ENCODE measurements at places on chromosomes 12 and 14.

DNA sequence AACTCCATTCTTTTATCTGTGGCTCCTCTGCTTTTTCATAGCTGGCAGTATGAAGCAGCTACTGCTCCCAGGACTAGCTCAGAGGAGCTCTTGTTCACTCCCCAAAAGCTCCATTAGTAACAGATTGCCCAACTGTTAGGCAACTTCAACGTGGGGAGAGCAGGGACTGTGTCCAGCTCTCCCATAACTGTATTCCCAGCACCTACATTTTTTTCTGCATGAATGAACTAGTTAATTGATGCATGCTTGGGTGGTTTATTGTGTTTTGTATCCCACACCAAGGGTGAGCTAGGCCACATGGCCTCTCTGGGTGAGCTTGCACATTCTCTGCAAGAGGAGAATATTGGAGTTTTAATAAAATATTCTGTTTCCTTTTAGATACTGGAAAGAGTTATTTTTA, 15.2 kb downstream of the STON2 start:
- no peak for DNase-seq

DNA sequence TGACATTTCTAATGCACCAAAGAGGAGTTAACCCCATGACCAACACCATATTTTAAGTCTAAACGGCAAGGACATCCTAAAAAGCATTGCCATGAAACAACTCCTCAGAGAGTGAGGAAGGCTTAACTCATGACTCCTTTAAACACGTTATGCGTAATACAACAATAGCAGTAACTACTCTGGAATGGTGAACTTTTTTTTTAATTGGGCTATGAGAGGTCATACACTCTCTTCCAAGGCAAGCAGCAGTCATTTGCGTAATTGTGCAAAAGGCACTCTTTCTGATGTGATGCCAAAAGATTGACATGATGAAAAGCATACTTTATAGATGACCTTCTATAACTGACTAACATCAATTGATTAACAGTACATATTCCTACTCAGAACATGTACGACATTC, 39.4 kb downstream of the RHOJ start:
- DNase-seq, result no peak

- DNase-seq, result no peak
Observed at GRCh38 chr12:5051913-5052312, 8.2 kb downstream of the KCNA5 start.

DNA sequence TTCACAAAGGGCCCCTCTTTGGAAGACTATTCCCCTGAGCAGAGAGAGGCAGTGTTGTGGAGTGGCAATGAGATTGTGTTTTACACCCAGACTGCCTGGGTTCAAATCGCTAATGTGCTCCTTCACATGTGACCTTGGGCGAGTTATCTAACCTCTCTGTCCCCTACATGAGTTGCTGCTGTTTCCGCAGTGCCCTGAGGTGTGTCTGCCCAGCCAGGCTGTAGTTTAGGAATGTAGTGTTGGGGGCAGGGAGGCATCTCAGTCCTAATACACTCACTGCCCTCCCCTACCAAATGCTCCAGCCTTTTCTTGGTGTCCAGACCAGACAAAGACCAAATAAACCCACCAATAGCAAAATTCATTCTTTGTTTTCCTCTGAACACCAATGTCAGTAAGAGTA, 78.6 kb downstream of the SLC24A4 start:
- no peak for DNase-seq

GRCh38 chr14:100350986-100351385, 27.8 kb downstream of the SLC25A47 start:
- no peak for DNase-seq

DNA sequence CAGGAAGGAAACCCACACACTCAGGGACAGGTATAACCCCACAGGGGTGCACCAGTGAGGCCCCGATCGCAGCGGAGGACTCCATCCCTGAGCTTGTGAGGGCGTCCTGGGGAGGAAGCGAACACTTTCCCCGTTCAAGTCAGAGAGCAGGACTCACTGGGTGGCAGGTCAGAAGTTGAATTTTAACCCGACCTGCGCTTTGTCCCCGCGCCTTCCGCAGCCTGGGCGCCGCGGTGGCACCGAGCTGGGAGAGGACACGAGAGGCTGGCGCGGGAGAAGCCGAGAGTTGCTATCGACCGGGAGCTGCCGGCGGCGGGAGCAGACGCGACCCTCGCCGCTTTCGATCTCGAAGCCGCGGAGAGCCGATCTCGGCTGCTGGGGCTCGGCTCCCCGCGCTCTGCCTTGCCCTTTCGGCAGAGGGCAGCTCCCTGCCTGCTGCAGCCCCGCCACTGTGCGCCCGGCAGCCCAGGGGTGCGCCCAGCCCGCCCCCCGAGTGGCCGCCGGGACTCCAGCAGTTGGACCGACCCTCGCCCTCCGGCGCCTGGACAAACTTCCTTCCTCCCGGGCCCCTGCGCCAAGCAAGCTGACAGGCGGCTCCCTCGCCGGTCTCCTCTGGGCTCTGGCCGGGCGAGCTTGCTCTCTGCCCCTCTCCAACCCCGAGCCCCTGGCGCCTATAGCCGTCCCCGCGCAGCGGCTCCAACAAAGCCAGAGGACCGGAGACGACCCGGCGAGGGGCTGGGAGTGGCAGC, 918 bp downstream of the LIN7A start:
- peak; percentile 54 for DNase-seq

DNA sequence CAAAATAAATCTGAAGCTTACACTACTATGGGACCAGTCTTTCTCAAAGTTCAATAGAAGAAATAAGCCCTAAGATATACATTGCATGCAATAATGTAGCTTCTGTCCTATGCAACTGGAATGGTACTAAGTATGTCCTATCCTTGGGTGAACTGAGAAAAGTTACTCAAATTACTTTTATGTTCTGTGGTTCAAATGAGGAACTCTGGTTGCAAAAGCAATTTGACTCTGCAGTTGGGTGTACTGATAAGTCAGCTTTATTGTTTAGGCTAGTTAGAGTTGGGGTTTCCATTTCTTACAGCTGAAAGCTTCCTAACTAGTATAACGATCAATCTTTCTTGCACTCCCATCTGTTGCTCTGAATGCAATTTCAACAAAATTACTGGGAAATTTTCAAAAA, 29.2 kb downstream of the GPR135 start:
- DNase-seq, result no peak

- DNase-seq, result no peak
Observed at GRCh38 chr12:121184425-121184824, 25.5 kb upstream of the P2RX4 start.

DNA sequence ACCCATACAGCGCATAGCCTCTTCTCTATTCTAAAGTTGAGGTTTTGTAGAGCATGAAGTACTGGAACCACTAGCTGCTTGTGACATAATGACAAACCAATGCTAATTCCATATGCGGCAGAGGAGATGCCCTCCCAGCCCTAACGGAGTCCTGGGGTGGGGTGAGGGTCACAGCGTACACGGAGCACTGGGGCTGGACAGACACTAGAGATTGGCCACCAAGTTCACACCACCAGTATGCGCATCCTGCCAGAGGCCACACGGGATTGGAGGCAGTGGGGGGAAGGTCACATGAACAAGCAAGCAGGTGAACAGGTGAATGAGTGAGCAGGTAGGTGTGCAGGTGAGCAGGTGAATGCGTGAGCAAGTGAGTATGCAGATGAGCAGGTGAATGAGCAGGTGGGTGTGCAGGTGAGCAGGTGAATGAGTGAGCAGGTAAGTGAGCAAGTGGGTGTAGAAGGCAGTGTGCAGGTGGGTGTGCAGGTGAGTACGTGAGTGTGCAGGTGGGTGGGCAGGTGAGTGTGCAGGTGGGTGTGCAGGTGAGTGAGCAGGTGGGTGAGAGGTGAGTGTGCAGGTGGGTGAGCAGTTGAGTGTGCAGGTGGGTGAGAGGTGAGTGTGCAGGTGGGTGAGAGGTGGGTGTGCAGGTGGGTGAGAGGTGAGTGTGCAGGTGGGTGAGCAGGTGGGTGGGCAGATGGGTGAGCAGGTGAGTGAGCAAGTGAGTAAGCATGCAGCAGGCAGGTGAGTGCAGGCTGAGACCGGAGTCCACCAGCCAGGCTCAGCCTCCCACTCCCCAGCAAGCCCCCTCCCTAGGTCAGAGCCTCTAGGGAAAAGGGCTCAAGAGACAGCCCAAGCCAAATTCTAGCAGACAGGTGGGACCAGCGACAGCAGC, 52.7 kb downstream of the CCDC85C start:
- DNase-seq, result no peak

GRCh38 chr12:57888409-57889157, 42.1 kb upstream of the CTDSP2 start:
- peak; percentile 68 for DNase-seq

DNA sequence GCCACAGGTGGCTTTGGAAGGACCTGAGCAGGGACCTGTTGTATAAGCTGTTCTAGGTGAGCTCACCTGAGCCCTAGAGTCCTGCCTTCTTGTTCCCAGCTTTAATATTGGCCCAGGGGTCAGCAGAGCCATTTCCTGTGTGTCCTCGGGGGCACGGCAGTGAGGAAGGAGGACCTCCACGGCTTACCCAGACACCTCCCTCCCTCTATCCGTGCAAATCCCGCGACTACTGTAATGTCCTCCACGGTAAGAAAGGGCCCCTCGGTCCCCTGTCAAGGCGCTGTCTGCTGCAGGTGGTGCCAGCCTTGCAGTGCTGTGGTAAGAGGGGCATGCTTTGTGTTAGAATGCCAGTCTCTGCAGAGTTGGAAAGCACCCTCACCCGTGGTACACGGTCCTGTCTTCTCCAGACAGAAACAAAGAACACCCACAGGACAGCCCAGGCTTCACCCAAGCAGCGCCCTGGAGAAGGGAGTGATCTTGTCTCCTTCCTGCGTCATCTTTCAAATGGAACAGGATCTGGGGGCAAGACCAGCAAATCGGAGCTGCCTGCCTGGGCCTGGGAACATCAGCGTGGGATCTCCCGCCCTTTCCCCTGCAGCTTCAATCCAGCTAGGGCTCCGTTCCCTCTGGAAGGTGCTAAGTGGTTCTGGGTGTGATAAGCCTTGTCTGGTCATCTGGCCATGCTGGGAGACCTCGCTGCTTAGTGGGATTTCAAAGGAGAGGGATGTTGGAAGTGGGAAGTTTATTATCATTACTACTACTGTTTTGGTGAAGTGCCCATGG, 20.2 kb upstream of the FZD10 start:
- no peak for DNase-seq

- no peak for DNase-seq
Observed at GRCh38 chr12:54868690-54869089, 14.4 kb downstream of the MUCL1 start.

GRCh38 chr14:20734430-20734806, 11.3 kb upstream of the EDDM3A start:
- no peak for DNase-seq

DNA sequence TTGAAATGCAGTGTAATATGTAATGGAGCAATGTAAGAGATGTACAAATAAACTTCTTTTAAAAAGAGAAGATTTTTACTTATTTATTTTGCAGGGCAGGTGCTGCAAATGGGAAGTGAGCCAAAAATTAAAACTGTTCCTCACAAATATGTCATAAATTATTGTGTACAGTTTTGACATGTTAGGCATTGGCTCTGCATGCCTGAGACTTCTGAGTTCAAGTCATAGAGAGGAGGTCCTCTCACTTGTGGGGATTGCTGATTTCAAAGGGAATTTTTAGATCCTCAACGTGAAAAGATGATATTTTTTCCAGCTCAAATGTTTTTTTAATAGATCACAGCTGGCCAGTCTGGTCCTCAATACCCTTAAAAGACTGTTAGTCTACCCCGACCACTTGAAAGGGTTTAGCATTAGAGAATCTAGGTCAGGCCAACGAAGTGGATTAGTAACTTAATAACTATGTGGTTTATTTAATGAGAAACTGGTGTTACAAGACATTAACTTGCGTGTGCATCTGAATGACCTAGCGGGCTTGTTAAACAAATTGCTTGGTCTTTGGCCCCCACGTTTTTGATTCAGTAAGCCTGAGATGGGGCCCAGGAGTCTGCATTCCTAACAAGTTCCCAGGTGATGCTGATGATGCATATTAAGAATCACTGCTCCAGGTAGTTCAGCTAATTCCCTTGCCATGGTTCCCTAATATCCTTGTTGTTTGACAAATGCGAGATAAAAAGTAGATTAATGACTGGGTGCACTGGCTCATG, 30.9 kb upstream of the WDR89 start:
- no peak for DNase-seq

DNA sequence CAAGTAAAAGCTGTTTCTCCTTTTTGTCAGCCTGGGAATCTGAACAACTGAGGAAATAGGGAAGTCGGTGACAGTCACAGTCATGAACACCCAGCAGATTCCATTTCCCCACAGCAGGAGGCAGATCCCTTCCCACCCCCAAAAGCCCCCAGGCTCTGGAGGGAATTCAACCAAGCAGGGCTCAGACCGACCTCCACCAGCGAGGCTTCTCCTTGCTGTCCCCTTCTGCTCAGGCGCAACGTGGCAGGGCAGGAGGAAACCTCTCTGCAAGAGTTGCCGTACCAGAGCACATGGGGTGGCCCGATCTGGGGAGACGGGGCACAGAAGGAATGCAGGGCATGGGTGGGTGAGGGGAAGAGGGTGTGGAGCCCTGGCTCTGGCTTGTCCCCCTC, 319 bp downstream of the GALNT6 start:
- DNase-seq, result no peak

DNA sequence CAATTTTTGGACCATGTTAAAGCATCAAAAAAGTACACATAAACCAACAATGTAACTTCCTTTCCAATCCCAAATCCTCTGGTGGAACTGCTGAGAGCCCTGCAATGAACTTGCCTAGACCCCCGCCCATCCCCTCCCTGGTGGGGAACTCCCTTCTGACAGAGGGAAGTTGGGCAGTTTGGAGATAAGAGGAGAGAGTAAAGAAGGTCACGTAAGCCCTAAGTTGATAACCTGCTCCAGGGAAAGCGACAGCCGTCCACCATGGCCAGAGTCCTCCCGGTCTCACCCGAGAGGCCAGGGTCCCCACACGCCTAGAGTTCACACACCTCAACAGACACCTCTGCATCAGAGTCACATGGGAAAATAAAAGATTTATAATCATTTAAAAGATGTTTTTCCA, 138.7 kb downstream of the EGLN3 start:
- DNase-seq, result no peak

DNA sequence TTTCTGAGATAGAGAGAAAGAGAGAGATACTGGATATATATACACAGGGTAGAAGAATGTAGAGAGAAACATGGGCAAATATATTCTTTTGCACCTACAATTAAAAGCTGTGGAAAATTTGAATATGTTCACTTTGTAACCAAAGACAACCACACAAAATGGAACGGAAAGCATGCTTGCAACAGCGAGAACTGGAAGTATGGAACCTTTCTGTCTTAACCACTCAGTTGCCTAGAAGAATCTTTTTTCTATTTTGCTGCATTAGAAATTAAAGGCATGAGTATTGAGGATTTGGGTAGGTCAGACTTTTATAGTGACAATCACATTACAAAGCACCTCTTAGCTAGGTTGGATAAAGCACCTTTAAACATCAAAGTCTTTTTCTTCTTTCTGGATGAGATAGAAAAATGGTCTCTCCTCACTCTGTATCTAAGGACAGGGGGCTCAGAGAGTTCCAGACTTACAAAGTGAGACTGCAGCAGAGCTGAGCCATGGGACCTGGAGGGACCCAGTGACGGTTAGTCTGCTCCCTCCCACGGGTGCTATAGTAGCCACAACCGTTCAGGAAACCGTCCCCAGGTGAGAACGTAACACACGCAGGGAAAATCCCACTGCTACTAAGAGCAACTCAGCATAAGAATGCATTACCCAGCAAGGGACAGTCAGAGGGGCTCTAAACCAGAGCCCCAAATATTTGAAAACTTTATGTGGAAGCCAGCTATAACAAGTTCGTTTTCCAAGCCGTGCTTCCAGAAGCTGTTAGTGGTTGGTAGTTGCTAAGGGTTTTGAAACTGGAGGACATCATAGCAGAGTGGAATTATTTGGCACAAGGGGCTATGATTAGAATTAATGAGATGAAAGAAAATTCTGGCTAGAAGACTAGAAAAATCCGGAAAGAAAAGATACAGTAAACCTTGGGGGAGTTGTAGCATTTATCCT, 97.1 kb downstream of the DAD1 start:
- no peak for DNase-seq

- peak; percentile 3 for DNase-seq
Observed at GRCh38 chr14:89720741-89721729, 233.5 kb downstream of the EFCAB11 start.

Data from myocyte (in vitro differentiated cells).